ENCODE measurements at places on chromosomes 3 and 15.

DNA sequence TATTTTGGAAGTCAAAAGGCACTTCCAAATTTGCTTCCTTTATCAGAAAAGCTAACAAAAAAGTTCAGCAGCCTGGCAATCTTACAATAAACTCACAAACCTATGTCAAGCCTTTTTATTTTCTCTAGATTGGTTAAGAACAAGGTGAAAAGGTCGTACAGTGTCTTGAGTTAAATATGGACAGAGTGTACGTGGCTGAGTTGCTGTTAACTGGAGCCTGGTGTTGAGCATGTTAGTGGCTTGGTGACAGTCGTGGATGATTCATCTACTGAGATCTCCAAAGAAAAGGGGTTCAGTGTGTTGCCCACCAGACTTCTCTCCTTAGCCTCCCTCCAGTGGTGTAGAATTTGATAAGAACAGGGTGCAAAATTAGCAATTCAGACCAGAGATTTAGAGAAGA lies 89.7 kb downstream of the SSR3 start:
- no peak for DNase-seq

DNA sequence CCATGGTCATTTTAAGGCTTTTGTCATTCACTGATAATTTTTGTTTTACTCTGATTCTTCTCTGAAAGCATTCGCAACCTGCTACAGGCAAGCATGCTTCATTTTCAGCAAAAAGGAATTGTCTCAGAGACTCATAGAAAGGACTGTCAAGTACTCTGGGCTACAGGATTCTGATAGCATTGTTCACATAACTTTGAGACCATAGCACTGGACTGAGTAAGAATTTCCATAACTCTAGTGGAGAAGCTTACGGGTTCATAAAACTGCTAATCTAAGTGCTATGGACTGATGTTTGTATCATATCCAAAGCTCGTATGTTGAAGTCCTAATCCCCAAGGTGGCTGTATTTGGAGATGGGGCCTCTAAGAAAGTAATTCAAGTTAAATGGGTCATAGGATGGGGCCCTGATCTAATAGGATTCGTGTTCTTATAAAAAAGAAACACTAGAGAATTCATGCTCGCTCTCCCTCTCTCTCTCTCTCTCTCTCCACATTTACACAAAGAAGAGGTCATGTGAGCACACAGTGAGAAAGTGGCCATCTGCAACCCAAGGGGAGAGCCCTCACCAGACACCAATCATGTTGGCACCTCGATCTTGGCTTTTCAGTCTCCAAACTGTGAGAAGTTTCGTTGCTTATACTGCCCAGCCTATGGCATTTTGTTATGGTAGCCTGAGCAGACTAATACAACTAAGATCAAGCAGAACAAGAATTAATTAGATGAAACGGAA lies 60.4 kb downstream of the CRYGS start:
- no peak for DNase-seq

DNA sequence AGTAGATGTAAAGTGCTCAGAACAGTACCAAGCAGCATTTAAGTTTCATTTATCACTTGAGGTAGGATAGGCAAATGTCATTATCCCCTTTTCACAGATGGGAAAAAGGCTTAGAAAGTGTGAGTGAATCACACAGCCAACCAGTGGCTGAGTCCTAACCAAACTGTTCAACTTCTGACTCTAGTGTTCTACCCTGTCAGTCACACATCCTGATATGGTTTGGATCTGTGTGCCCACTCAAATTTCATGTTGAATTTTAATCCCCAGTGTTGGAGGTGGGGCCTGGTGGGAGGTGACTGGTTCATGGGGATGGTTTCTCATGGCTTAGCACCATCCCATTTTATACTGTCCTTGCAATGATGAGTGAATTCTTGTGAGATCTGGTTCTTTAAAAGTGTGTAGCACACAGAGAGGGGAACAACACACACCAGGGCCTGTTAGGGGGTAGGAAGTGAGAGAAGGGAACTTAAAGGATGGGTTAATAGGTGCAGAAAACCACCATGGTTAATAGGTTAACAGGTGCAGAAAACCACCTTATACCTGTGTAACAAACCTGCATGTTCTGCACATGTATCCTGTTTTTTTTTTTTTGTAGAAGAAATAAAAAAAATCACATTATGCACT lies 304.7 kb downstream of the SUCLG2 start:
- DNase-seq: peak; percentile 73

DNA sequence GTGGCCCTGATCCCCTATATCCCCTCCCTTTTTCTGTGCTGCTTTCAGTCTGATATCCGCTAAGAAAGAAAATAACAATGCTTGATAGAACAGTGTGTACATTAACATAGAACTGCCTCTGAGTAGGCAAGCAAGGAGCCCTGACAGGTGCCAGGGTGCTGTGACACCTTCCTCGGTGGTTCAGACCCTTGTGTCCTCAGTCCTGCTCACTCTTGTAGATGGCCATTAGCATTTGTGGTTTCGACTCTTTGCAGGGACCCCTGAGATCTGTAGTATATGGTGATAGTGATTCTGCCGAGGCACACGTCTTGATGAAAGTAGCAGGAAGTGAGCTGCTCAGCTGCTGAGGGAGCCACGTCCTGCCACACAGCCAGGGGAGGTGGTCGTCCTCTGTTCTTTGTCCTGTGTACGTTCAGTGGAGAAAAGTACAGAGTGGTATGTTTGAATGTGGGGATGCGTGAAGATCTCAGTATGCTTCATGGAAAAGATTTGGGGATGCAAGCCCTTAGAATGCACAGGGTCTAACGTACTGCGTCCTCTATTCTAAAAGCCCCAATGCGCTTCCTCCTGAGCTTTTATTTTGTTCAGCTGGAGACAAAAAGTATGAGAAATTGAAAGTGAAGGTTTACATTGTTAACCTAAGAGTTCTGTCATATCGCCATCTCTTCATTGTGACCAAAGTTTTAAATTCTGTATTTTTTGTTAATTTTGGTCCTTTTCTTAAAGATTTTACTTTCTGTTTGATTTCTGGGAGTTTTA lies 35.4 kb downstream of the PXYLP1 start:
- peak; percentile 46 for DNase-seq
